ENCODE measurements at places on chromosomes 13 and 19.

- DNase-seq: peak; percentile 92
Measured at GRCh38 chr19:6739390-6739882, at the start of gene TRIP10. TSS of gene TRIP10 (plus strand) at chr19:6739680. CDS start at chr19:6739762, 82 bp downstream.

DNA sequence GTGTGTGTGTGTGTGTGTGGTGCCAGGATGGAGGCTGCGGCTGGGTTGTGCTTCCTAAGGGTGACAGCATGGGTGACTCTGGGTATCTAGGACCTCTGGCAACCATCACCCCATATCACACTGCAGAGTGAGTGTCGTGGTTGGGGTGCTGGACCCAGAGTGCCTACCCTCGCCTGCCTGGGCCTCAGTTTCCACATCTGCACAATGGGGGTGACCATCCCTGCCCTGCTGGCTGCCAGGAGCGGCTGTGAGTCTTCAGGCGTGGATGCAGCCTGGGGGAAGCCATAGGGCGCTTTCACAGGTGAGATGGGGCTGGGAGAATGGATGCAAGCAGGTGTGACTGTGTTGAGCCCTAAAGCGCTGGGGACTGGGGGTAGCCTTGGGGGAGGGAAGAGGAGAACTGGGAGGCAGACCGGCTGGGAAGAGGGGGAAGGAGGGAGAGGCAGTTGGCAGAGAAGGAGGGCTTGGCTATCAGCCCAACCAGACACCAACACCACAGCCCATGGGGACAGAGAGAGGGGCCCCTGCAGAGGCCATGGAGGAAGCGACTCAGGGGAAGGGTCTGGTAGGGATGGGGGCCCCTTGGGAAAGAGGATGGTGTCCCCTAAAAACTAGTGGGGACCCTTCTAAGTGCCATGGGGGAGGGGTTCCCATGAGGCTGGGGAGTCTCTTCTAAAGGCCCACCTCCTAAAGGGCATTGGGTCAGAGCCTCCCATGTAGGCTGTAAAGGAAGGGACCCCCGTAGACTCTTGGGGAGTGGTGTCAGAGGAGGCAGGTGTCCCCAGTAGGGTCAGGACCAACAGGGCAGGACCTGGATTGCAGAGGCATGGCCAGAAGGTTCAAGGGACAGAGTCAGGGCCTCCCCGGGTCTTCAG is 1.7 kb downstream of the PLPPR2 start:
- DNase-seq: no peak

- DNase-seq: no peak
Measured at GRCh38 chr13:113852536-113853517, 11.0 kb downstream of the GAS6 start.

DNA sequence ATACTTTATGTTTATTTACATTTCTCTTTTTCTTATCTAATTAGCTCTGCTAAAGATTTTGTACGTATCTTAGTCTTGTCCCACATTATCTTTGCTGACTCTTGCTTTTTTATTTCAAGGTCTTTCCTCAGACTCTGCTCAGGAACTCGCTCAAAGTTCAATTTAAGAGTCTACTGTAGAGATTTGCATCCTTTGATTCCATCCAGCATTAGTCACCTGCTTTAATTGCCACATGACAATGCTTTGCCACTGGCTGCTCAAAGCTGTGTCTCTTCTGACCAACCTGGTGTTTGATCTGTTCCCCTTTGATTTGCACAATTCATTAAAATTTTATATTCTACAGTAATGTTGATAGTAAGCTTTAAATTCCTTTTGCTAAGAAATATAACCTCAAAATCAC is 157.9 kb upstream of the FREM2 start:
- no peak for DNase-seq

Measured in inflammatory macrophage treated with lipopolysaccharide for 1 hour (primary cell).